ENCODE measurements at places on chromosomes 4 and X.

GRCh38 chrX:81316163-81316562 lies 114.3 kb downstream of the SH3BGRL start:
- no peak for DNase-seq

DNA sequence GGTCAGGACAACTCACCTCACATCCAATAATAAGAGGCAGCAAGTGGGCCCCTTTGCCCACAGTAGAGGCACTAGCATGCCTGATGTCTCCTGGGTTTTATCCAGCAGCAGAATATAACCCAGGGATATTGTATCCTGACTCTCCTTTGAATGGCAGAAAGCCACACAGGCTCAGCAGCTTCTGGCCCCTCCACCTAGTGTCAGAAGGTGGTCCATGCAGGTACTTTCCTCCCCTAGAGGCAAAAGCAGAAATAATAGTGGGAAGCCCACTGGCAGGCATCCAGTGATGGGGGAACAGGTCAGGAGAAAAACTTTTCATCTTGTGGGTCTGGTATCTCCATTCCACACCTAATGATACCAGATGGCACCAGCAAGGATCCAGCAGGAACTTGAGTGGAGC lies 75.5 kb upstream of the IRS4 start:
- DNase-seq: no peak

DNA sequence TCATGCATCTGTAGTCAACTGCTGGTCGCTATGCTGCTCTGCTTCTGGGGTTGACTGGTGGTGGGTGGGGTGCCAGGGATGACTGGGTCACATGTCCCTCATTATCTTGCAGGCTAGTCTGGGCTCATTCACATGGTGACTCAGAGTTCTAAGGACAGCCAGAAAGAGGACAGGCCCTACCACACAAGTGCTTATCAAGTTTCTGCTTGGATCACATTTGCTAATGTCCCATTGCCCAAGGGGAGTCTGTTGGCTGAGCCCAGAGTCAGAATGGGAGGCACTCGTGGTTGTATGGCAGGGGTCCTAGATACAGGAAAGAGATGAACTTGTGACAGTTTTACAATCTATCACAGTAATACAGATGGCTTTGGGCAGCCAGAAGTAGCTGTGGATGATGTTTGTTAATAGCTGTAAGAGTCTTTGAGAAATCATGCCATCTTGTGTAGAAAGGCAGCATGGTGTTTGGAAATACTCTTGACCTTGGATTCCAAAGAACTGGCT lies 221.3 kb downstream of the GPAT3 start:
- DNase-seq: no peak

DNA sequence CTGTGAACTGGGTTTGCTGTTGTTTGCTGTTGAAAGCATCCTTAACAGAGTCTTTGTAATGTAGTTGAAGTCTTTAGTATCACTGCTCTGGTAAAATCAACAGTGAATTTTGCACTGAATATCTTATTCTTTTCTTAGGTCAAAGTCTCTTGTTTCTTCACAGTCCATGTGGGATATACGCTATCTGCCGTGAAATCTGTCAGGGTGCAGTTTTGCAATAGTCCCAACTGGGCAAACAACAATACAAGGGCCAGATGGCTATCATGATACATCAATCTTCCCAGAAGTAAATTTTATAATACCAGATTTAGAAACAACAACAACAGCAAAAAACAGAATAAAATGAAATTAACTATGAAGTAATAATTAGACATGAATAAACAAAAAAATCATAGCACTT lies 123.5 kb downstream of the PPARGC1A start:
- no peak for DNase-seq

DNA sequence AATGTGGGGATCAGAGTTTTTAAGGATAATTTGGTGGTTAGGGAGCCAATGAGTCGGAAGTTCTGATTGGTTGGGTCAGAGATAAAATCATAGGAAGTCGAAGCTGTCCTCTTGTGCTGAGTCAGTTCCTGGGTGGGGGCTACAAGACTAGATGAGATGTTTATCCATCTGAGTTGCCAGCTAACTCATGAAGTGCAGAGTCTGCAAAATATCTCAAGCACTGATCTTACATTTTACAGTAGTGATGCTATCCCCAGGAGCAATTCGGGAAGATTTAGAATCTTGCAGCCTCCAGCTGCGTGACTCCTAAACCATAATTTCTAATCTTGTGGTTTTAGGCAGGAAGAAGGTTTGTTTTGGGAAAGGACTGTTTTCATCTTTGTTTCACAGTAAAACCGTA lies 565.8 kb upstream of the SPANXN1 start:
- no peak for DNase-seq

- no peak for DNase-seq
These were observed 182.5 kb downstream of the PALLD start for GRCh38 chr4:168679397-168679796.

- DNase-seq: peak; percentile 51
These were observed 202.7 kb downstream of the SPRY1 start for GRCh38 chr4:123599061-123599919.

- peak; percentile 32 for DNase-seq
These were observed 10.7 kb upstream of the PDHA1 start for GRCh38 chrX:19332983-19333382.
